ENCODE measurements at places on chromosomes 1 and 21.

DNA sequence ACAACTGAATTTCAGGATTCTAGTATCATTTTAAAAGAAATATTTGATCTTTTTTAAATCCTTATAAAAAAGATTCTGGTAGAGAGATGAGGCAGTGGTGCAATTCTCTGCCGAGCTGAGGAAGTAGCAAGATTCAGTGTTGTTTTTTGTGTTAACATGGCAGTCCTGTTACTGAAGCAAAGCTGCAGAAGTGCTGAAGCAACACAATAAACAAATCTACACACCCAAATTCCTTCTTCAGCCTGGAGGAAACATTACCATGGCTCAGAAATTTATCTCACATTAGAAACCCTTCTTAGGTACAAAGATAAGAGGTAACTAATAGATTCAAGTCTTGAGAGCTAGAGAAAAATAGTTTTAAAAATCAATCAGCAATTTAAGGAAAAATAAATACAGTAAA is 216.0 kb downstream of the DENND1B start:
- DNase-seq = no peak

DNA sequence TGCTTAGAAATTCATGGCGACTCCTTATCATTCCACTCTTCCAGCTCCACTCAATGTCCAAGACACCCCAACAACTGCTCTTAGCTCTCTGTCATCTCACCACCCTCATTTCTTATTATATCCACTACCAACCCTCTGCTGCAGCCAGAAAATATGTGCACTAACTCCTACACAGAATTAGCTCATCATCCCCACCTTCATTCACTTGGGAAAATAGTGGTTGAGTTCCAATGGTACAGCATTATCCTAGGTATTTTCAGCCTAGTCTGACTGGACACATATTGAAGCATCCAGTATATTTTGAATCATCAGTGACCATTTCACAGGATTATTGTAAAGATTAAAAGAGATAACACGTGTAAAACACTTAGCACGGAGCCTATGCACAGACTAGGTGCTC is 16.7 kb upstream of the VSIG8 start:
- no peak for DNase-seq

DNA sequence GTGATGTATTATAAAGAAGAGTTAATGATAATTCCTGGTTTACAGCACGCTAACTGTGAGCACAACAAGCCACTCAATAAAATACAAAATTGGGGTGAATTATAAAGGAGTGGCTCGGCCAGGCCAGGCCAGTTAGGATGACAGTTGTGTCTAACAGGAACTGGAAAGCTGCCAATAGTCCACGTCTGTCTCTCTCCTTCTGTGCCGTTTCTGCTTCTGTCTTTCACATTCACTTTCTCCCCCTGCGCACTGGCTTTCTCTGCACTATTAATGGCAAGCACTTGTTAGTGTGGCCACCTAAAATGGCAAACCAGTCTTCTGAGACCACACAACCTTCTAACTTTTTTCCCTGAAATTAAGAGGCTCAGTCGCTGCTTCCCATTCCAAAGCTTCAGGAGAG is 394.3 kb downstream of the NTNG1 start:
- DNase-seq = no peak

DNA sequence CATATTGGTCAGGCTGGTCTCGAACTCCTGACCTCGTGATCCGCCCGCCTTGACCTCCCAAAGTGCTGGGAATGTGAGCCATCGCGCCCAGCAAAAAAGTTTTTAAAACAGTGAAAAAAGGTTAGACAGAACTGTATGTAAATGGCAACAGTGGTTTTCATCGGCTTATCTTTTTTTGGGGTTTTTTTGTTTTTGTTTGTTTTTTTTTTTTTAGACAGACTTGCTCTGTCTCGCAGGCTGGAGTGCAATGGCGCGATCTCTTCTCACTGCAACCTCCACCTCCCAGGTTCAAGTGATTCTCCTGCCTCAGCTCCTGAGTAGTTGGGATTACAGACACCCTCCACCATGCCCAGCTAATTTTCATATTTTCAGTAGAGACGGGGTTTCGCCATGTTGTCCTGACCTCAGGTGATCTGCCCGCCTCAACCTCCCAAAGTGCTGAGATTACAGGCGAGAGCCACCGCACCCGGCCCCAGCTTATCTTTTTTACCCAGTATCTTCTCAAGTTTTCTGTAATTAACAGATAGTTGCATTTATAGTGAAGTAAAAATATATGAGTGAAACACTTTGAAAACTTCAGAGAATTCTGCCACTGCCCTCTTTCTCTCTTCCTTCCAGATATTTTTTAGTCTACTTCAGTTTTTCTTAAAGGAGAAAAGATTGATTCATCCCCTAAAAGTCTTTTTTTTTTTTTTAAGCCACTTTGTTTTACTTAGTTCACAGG is 13.1 kb downstream of the TIMM17A start:
- no peak for DNase-seq

DNA sequence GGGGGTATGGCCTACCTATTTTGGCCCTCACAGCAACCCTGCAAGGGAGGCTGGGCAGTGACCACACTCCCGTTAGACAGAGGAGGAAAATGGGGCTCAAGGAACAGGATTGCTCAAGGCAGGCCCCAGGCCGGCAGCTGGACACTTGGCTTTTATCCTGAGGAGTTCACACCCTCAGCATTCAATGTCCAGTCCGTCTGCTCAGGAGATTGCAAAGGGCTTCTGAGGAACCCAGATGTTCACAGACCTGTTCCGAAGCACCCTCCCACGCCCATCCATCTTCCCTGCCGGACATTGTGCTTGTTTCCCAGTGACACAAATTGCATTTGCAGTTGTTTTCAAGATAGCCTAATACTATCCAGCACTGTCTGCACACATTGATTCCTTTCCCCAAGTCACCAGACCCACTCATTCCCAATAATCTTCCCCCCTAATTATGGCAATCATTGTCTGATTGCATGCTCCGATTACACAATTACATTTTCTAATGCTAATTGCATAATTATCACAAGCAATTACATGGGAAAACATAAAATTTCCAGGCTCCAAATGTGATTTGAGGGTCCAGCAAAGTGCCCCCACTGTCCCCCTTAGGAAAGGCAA is 4.3 kb upstream of the UBL4B start:
- no peak for DNase-seq

DNA sequence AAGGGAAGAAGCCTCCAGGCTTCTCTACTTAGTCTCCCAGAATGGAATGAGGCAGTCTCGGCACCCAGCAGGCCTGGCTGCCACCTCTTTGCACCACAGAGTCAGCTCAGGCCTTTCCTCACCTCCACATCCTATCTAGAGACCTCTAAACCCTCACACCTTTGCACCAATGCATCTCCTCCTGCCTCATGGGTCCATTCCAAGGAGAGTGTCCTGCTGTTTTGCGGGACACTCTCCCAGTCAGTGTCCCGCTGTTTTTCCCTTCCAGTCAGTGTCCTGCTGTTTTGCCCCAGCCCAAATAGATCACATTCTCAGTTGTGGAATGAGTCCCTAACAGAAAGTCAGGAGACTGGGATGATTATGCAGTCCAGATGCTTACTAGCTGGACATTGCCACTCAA is 185.6 kb upstream of the CAMK1G start:
- DNase-seq = no peak

DNA sequence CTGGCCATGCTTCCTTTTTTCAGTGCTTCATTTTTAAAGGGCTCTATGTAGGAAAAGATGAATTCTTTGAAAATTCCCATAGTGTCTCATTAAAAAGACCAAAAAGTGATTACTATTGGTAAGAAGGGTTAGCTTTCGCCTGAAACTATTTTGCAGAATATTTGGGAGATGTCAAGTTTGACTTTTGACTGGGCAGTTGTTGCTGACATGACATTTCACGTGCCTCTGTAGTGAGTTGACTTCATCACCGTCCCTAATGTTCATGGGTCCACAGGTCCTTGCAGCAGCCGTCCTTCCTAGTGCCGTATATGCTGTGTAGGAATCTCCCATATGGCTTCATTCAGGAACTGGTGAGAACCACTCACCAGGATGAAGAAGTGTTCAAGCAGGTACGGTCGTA is 88.7 kb upstream of the KIF1B start:
- no peak for DNase-seq

DNA sequence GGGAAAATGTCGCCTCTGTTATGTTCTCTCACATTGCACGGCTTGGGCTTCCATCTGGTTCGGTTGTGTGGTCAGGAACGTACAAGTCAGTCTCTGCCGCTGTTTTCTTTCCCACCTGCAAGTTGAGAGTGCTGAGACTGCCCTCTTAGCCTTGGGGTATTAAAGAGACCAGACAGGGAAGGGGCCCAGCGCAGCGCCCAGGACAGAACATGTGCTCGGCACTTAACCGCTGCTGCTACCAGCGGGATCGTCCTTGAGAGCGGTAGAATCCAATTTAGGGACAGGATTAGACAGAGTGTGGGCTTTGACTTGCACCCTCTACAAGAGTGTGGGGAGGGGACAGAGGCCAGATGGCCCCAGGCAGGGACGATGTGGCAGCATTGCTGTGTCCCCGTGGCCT is 17.7 kb upstream of the AGPAT3 start:
- no peak for DNase-seq

DNA sequence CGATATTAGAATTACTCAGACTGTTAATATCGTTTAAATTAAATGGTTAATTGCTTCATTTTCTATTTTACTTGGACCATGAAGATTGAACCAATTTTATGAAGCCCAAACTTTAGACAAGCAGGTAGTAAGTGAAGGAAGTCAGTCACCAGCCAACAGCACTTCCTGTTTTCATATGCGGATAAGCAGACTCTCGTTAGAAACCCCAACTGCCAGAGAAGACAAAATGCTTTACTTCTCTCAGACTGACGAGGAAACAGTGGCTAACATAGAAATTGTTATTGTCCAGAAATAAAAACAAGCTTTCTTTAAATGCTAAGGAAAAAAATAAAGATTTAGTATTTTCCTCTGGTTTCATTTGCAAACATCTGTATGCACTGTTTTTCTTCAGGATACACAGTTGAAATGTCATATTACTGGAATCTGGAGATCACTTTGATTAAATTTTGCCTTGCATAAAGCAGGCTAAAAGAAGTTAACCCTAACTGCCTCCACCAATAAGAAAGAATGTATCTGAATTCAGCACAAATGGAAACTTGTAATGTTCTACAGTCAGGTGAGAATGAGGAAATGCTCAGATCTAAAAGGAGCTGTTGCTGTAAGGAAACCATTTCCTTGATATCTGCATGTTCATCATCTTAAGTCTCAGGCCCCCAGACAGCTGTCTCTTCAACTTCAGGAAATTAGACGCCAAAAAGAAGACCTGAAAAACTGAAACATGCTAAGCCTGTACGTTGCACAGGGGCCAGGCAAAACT is 129.8 kb upstream of the SAMSN1 start:
- DNase-seq = peak; percentile 66

Measured in CD4-positive, alpha-beta T cell treated with Interleukin-17A for 1 hour (primary cell).